Suppressor macrophage (primary cell): ENCODE measurements at places on chromosomes 2 and 18.

DNA sequence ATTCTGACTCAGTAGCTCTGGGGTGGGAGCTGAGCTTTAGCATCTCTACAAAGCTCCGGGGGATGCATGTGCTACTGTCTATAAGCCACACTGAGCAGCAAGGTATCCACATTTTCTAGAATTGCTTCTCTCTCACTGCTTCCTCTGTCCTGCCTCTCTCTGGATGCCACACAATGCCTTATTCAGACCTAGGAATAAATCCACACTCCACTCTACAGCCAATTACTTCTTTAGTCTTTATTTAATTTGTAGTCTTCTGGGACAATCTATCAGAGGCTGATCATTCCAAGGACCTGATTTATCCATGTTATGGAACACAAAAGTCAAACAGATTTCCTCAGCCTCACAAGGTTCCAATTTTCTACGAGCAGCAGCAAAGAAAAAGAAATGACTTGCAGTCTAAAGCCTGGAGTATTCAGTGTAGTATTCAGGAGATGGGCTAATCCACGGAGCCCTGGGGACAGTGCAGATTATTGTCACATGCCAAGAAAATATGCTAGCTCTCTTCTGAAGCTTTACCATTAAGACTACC is 4.4 kb downstream of the BCL2 start:
- DNase-seq, result no peak

GRCh38 chr2:49004036-49004626 is 150.2 kb downstream of the FSHR start:
- peak; percentile 53 for DNase-seq

DNA sequence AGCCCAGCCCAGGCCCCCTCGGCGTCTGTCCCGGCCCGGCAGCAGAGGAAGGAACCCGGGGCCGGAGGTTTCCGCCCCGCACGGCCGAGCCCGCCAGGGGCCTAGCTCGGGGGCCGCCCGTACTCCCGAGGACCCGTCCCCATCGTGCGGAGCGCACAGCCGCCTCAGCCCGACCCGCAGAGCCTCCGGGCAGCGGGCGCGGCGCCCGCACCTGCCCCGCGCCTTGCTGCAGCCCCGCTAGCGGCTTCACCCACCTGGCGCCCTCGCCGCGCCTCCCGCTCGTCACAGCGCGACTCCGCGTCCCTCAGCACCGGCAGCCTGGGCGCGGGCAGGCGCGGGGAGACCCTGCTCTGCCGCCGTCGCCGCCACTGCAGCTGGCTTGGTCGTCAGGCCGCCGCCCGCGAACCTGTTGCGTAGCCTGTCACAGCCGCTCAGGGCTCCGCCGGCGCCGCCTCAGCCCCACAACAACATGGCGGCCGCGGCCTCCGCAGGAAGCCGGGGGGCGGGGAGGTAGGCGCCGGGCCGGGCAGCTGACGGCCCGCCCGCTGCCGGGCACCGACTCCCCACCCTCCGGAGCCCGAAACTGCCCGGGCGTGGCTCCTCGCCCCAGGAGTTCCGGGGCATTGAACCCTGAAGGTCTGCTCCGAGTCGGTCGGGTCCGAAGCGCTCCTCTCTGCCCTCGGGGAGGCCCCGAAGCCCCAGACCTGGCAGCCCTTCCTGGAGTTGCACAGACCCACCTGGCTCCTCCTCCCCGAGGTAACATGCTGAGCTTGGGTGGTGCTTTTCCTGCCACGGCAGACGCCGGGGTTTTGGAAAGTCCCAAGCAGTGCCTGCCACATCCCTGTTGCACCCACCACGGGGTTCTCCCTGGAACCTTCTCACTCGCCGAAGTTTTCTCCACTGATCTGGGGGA is at the start of gene ITSN2:
TSS of gene ITSN2 (minus strand) at position 487 of the 913 bp plus-strand sequence. CDS start 32,454 bp downstream, outside the sequence.
- peak; percentile 88 for DNase-seq

GRCh38 chr2:54461261-54461660 is 5.1 kb downstream of the SPTBN1 start:
- DNase-seq, result no peak

- DNase-seq, result no peak
Measured at GRCh38 chr2:54806975-54807374, 83.5 kb downstream of the EML6 start.

GRCh38 chr2:151258121-151258520 is 3.5 kb downstream of the RBM43 start:
- DNase-seq, result no peak
